Adipocyte (in vitro differentiated cells): ENCODE measurements at places on chromosomes 7 and 10.

DNA sequence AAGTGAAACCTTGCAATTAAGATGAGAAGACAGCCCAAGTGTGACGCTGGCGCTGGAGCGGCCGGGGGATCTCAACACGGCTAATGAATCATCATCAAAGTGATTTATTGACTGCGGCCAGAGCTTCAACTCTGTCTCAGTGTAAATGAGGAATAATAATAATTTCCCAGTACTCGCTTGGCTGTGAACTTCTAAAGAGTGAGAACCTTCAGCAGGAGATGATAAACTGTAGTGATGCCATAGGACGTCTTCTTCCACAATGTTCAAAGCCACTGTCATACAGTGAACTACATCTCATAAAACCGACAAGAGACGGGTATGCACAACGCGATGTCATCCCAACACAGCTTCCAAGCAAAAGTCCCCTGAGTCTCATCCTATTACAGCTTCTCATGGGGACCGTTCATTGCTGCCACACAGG is 123.6 kb upstream of the NOBOX start:
- DNase-seq: no peak

- DNase-seq: peak; percentile 68
Observed at GRCh38 chr7:17307000-17307399, 8.5 kb downstream of the AHR start.

DNA sequence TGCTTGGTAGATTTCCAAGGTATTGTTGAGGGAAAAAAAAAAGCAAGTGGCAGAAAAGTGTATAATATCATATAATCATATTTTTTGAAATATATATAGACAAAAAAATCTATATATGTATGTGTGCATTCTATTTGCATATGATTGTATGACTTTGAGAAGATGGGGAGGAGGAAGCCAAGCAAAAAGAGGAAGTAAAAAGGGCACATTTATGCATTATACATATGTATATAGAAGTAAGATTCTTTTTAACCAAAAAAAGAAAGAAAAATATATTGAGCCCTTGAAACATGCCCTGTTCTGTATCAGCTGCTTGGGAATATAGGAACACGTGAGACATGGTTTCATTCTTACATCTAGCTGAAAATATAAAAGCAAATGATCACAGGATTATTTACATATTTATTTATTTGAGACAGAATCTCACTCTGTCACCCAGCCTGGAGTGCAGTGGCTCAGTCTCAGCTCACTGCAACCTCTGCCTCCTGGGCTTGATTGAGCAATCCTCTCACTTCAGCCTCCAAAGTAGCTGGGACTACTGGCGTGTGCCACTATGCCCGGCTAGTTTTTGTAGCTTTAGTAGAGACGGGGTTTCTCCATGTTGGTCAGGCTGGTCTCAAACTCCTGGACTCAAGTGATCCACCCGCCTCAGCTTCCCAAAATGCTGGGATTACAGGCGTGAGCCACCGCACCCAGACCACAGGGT is 18.0 kb upstream of the SLF2 start:
- DNase-seq: peak; percentile 25

DNA sequence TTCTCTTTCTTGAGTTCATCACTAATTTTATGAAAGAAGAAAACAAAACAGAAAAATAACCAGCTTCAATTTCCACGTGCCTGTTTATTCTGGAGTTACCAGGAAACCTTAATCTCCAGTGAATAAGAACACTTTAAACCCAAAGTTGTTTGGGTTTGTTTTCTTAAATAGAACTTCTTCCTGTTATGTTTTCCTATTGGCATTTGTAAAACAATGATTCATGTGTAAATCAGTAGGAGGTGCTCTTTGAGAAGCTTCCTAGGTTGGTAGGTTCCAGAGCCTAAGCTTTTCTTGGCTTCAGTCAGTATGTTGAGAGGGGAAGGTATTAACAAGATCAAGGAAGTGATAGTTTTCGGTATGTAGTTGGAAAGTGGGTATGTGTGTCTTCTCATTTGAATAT is 119.0 kb downstream of the BICC1 start:
- no peak for DNase-seq

- no peak for DNase-seq
Observed at GRCh38 chr10:103499881-103500280, 6.4 kb downstream of the NEURL1 start.
